Common myeloid progenitor, CD34-positive (primary cell): ENCODE measurements at places on chromosomes 6 and 20.

DNA sequence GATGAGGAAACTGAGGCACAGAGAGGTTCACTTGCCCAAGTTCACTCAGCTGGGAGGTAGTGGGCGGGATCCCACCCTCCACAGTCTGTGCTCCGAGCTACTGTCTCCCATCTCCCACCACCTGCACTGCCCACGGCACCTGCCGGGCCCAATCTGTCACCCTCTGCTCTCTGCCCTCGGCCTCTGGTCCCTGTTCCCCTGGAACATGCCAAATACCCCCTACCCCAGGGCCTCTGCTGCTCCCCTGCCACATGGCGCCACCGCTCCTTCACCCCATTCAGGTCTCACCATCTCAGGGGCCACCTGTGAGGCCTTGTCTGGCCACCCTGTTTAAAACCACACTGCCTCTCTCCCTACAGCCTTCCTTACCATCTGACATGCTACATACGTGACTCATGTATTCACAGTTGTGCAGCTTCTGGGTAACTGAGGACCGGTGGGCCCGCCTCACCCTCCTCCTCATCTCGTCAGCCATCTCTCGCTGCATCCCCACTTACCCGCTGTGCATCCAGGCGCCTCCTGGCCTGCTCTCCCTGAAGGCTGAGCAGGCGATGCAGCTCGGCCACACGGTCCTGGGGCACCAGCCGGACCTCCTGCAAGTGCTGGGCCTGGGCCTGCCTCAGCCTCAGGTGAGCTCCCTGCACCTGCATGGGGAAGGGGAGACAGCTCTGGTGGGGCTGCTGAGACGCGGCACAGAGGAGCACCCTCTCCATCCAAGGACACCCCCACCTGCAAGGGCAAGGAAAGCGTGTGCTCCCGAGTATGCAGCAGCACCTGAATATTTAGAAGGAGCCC lies 50.6 kb downstream of the GINS1 start:
- DNase-seq = no peak

- DNase-seq = no peak
These were observed 654.4 kb downstream of the EYS start for GRCh38 chr6:65052626-65053025.

- no peak for DNase-seq
These were observed 10.6 kb upstream of the TTPAL start for GRCh38 chr20:44465001-44465560.

DNA sequence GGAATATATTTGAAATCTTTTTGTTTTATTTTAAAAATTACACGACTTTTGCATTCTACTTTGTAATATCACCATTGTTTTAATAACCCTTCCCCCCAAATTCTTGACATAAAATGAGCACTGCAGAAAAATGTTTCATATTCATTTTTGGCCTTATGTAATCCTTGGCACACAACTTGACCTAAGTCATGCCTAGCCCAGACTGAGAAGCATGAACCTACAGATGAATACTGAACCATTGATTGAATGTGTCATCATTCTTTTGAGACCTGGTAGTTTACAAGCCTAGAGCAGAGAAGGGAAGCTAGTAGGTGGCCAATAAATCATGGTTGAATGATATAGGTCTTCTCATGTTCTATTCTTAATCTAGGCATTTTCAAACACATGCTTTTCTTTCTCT lies 89.4 kb upstream of the EDN1 start:
- DNase-seq = no peak

GRCh38 chr6:140178935-140179334 lies 804.5 kb upstream of the CITED2 start:
- DNase-seq = no peak

GRCh38 chr6:134626086-134626485 lies 308.2 kb upstream of the SGK1 start:
- DNase-seq = no peak
